ENCODE measurements at places on chromosomes 13 and 19.

GRCh38 chr19:43779147-43779819, 1.5 kb downstream of the KCNN4 start:
- DNase-seq: peak; percentile 83

GRCh38 chr13:84050536-84050935, 168.3 kb upstream of the SLITRK1 start:
- no peak for DNase-seq

DNA sequence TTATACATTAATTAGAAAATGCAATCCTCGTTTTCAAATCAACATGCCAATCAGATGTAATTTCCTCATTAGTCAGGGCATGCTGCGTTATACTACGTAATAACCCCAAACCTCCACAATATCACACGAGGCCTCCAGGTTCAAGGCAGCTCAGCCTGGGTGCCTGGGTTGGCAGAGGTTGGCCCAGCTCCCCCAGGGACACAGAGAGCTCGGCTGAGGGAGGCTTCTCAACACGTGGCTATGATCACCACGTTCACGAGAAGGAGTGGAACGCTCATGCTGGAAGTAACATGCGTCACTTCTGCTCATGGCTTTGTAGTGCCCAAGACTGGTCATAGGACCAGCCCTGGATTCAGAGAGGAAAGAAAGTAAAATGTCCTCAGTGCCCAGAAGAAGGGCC, 144.9 kb upstream of the SOX1 start:
- no peak for DNase-seq

GRCh38 chr13:33512880-33513554, 227.5 kb upstream of the STARD13 start:
- DNase-seq: no peak

DNA sequence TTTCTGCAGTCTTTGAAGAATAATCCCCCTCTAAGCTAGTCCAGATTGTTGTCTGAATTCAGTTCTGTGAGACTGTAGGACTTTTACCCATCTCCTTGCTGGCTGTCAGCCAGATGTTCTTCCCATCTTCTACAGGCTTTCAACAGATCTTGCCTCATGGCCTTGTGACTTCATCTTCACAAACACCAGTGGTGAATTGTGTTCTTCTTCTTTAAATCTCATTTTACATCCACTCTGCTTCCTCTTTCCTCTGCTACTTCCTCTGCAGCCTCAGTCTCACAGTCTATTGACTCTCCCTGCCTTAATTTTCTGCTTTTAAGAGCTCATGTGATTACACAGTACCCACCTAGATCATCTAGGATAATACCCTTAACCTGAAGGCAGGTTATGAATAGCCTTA, 859.0 kb upstream of the SLITRK1 start:
- peak; percentile 26 for DNase-seq

All from suppressor macrophage treated with lipopolysaccharide for 1 hour (primary cell).